ENCODE measurements at places on chromosomes 12 and 14. TPM values are rescaled to one million over a fixed set of nuclear protein-coding genes. Genes with fewer than 3 reads are reported as not detected.

DNA sequence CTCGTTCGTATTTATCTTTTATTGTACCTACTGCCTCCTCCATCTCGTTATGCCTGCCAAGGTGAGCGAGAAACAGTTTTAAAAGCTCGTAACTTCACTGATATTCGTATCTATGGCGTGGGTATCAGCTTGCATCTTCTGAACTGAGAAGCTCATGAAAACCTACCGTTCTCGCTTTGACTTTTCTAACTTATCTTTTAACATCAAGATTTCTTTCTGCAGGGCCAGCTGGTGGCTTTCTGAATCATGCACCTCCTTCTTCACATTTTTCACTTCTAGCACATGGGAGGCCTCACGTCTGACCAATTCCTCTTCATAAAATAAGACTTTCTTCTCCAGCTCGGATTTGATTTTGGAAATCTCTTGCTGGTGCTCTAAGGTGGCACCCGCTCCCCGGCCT lies 45.8 kb downstream of the AMN start:
- no peak overlapping the region for H3K27ac ChIP-seq
- no peaks in the 10 kb centered on the region for H3K27me3 ChIP-seq
- no peak for DNase-seq
- no peaks in the 10 kb centered on the region for H3K4me1 ChIP-seq
- no peaks in the 10 kb centered on the region for H3K36me3 ChIP-seq

GRCh38 chr12:53251477-53252348 lies 16.4 kb upstream of the ESPL1 start:
- peaks cover 52% of the 10 kb centered on the region for H3K4me1 ChIP-seq
- H3K36me3 ChIP-seq: peaks cover 25% of the 10 kb centered on the region
- H3K27ac ChIP-seq: peak overlapping the region; percentile 81
- no peaks in the 10 kb centered on the region for H3K27me3 ChIP-seq

DNA sequence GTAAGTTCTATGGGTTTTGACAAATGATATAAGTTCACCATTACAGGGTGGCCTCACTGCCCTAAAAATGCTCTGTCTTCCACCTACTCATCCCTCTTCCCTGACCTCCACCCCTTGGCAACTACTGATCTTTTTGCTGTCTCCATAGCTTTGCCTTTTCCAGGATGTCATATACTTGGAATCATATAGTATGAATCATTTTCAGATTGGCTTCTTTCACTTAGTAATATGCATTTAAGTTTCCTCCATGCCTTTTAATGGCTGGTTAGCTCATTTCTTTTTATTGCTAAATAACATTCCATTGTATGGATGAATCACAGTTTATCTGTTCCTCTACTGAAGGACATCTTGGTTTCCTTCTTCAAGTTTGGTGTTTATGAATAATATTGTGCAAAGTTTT lies 14.0 kb upstream of the PEX5 start:
- peaks cover 43% of the 10 kb centered on the region for H3K27me3 ChIP-seq
- no peak overlapping the region for H3K4me3 ChIP-seq
- no peaks in the 10 kb centered on the region for H3K4me1 ChIP-seq

DNA sequence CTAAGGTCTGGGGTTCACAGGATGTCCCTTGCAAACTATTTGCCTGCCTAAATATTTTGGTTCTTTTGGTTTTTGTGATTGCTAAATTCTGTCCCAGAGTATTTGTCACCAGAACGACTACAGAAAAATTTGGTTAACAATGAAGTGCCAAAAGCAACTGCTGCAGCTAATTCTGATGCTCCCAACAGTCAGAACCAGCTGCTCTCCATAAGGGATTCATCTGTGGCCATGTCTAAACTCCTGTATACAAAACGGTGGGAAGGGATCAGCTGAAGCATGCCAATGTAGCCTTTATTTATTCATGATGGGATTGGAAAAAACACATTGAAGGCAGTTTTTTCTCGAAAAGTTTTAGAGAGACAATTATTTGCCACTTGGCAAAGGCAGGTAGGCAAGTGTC lies 29.3 kb upstream of the PELI2 start:
- H3K36me3 ChIP-seq: no peaks in the 10 kb centered on the region
- H3K4me1 ChIP-seq: no peaks in the 10 kb centered on the region
- H3K27ac ChIP-seq: no peak overlapping the region
- no peak overlapping the region for H3K4me3 ChIP-seq
- DNase-seq: no peak
- H3K27me3 ChIP-seq: peaks cover 18% of the 10 kb centered on the region

DNA sequence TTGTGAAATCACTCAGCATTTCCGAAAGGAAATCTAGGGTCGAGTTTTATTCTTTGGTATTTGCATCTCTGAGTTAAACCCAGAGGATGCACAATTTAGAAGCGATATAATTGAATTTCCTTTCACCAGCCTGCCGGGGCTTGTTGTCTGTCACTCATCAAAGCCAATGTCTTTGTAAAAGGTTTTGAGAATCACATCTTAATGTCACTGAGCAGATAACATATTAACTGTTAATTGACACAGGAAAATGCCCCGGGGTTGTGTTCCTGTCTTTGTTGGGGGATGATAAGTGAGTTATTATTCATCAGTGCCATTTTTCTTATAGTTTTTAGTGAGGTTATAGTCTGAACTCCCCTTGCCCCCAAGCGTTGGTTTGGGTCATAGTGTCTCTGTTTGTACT lies 73.4 kb downstream of the DUSP6 start:
- H3K27me3 ChIP-seq: no peaks in the 10 kb centered on the region
- H3K27ac ChIP-seq: no peak overlapping the region
- H3K4me3 ChIP-seq: no peak overlapping the region
- peaks cover 12% of the 10 kb centered on the region for H3K36me3 ChIP-seq

GRCh38 chr12:77995436-77996167 lies 164.9 kb downstream of the NAV3 start:
- no peaks in the 10 kb centered on the region for H3K4me1 ChIP-seq
- no peaks in the 10 kb centered on the region for H3K36me3 ChIP-seq
- H3K4me3 ChIP-seq: no peak overlapping the region
- no peaks in the 10 kb centered on the region for H3K27me3 ChIP-seq

- no peak for DNase-seq
- peaks cover 62% of the 10 kb centered on the region for H3K4me1 ChIP-seq
- H3K4me3 ChIP-seq: no peak overlapping the region
- H3K27me3 ChIP-seq: no peaks in the 10 kb centered on the region
- H3K27ac ChIP-seq: no peak overlapping the region
Observed at GRCh38 chr14:73764406-73765280, 50.5 kb upstream of the PNMA1 start.

GRCh38 chr12:38555620-38556591 lies 239.3 kb downstream of the ALG10B start:
- DNase-seq: no peak
- H3K36me3 ChIP-seq: no peaks in the 10 kb centered on the region
- H3K27me3 ChIP-seq: no peaks in the 10 kb centered on the region

GRCh38 chr12:65622056-65622455 lies 202.2 kb upstream of the HMGA2 start:
- H3K27me3 ChIP-seq: no peaks in the 10 kb centered on the region
- no peaks in the 10 kb centered on the region for H3K4me1 ChIP-seq
- no peak overlapping the region for H3K27ac ChIP-seq
- H3K4me3 ChIP-seq: no peak overlapping the region
- H3K36me3 ChIP-seq: no peaks in the 10 kb centered on the region
- no peak for DNase-seq

DNA sequence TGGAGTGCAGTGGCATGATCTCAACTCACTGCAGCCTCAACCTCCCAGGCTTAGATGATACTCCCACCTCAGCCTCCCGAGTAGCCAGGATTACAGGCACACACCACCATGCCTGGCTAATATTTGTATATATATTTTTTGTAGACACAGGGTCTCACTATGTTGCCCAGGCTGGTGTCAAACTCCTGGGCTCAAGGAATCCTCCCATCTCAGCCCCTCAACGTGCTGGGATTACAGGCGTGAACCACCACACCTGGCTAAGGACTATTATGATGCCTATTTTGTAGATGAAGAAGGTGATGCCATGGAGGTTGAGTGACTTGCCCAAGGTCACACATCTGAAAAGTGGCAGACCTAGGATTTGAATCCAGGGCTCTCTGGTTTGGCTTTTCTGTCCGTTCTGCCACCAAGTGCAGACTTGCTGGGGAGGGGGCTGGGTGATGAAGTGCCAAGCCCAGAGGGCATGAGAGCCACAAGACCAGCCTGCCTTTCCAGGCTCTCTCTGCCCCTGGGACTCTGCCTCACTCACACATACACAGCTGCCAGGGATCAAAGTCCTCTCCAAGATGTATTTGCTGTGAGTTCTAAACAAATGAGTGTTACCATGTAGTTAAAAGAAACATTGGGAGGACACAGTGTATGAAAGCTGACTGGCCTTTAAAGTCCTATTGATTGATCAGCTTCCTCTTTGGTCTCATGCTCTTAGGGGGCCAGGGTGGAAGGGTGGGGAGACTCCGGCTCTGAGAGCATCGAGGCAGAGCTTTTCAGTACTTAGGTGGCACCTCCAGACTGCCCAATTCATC lies 21.3 kb upstream of the RBM19 start:
- H3K36me3 ChIP-seq: no peaks in the 10 kb centered on the region
- no peak for DNase-seq
- peaks cover 8% of the 10 kb centered on the region for H3K27me3 ChIP-seq
- H3K4me3 ChIP-seq: no peak overlapping the region

- no peak overlapping the region for H3K27ac ChIP-seq
- no peak overlapping the region for H3K4me3 ChIP-seq
- peaks cover 74% of the 10 kb centered on the region for H3K27me3 ChIP-seq
- no peak for DNase-seq
Observed at GRCh38 chr12:26119391-26119989, 5.3 kb downstream of the BHLHE41 start.

DNA sequence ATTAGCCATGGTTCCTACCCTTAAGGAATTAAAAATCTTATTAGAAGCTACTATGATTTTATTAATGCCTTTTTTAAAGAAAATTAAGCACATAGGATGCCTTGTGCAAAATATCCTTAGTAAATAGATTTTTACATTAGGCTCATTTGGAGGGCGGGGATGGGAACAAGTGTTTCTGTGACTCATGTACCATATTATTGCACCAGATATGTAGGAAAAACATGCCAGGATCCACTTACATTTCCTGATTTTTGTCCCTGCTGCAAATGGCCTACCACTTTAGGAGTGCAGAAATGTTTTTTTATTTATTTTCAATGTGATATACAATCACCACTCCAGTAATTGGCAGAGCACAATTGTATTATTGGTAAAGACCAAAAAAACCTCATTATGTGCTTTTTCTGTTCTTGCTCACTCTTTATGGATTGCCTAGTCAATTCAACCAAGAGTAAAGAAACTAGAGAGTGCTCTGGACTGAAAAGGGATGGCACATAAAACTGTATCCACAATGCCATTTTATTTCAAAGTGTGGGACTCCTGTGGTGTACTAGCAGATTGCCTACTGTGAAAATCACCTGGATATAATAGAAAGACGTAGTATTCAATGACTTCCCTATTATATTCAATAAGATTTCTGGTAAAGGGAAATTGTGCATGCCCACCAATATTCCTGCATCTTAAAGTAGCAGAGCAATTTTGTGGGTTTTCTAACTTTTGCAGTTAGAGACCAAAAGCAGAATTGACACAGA lies 86.9 kb downstream of the ANO6 start:
- no peaks in the 10 kb centered on the region for H3K27me3 ChIP-seq
- no peaks in the 10 kb centered on the region for H3K4me1 ChIP-seq
- no peak overlapping the region for H3K27ac ChIP-seq
- H3K4me3 ChIP-seq: no peak overlapping the region

Gene SOCS4
- 32.0 TPM for total RNA-seq

Gene AJUBA
- 1.3 TPM for total RNA-seq

Gene USP44
- 0.88 TPM for total RNA-seq

Gene LRTM2
- total RNA-seq: not detected

Measured in activated CD4-positive, alpha-beta memory T cell treated with anti-CD3 and anti-CD28 coated beads, Interleukin-2, amount 10 ng/mL, durations not matched to agents 7 days and 5 days (primary cell).